Central memory CD8-positive, alpha-beta T cell (primary cell): ENCODE measurements at places on chromosomes 3 and 15.
A peak's percentile ranks its signal among the peaks of the same experiment; 100 is the strongest.

- H3K27ac ChIP-seq, result no peak overlapping the region
- DNase-seq, result no peak
- peaks cover 2% of the 10 kb centered on the region for H3K36me3 ChIP-seq
- H3K4me1 ChIP-seq, result peaks cover 59% of the 10 kb centered on the region
- no peaks in the 10 kb centered on the region for H3K27me3 ChIP-seq
- no peak overlapping the region for H3K4me3 ChIP-seq
Observed at GRCh38 chr3:177536873-177537272, 339.6 kb upstream of the TBL1XR1 start.

- H3K4me3 ChIP-seq, result no peak overlapping the region
- H3K36me3 ChIP-seq, result no peaks in the 10 kb centered on the region
- peaks cover 55% of the 10 kb centered on the region for H3K27me3 ChIP-seq
- H3K4me1 ChIP-seq, result no peaks in the 10 kb centered on the region
Observed at GRCh38 chr3:44329946-44330345, 8.6 kb upstream of the TCAIM start.

- no peak overlapping the region for H3K4me3 ChIP-seq
- DNase-seq, result no peak
- H3K27me3 ChIP-seq, result peaks cover 97% of the 10 kb centered on the region
- peaks cover 22% of the 10 kb centered on the region for H3K4me1 ChIP-seq
- H3K36me3 ChIP-seq, result peaks cover 13% of the 10 kb centered on the region
- H3K27ac ChIP-seq, result no peak overlapping the region
Observed at GRCh38 chr15:96328877-96329195, 1.7 kb upstream of the NR2F2 start.

DNA sequence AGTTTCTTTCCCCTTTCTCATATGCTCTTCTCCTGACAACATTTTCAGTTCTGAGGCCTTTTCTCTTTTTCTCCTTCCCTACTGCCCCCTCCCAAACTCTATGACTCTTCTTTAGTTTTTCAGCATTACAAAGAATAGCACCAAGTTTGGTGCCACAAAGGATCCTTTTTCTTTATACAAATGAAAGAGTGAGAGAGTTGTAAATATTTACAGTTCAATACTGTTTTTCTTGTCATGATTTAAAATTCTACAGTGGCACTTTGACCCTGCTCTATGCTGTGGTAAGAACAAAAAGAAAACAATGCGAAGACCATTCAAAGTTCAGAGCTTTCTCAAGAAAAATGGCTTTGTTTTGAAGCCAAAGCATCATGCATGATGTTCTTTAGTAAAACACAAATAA is 667.9 kb upstream of the SGO1 start:
- H3K36me3 ChIP-seq, result no peaks in the 10 kb centered on the region
- no peaks in the 10 kb centered on the region for H3K4me1 ChIP-seq
- no peak overlapping the region for H3K4me3 ChIP-seq
- H3K27me3 ChIP-seq, result no peaks in the 10 kb centered on the region
- H3K27ac ChIP-seq, result no peak overlapping the region

DNA sequence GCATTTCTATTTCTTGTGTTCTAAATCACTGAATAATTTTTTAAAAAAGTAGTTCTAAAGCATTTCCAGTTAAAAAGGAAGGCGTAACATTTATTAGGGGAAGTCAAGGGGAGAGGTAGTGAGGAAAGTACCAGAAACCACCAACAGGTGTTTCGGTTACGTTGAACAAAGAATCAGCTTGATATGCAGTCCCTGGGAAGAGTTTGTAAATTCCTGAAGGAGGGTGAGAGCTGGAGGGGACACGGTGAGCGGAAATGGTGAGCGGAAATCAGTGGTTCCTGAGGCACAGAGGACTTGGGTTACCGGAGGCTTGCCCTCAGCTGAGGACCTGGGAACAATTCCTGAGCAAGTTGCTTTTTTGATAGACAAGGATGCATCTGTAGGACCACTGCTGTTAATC is 17.8 kb downstream of the MAP2K1 start:
- DNase-seq, result no peak
- peak overlapping the region; percentile 69 for H3K27ac ChIP-seq
- H3K4me1 ChIP-seq, result peaks cover 79% of the 10 kb centered on the region
- H3K27me3 ChIP-seq, result no peaks in the 10 kb centered on the region

DNA sequence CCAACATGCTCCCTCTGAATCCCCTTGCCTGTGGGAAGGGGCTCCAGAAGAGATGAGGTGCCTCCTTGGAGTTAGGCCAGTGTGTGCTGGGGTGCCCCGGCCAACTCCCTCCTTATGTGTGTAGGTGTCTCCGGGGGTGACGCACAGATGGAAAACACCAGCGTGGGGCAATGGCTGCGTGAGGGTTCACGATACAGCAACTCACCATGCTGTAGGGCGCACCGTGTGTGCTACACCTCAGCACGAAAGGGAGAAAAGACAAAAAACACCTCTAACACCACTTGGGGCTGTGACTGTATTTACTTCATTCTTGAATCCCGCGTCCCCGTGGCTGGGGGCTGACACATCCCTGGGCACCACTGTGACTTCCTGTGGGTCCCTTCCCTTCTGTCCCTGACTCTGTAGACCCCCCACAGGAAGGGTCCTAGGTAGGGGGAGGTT is 1.6 kb upstream of the CALML4 start:
- H3K36me3 ChIP-seq, result peaks cover 3% of the 10 kb centered on the region
- no peaks in the 10 kb centered on the region for H3K27me3 ChIP-seq
- H3K4me3 ChIP-seq, result no peak overlapping the region
- H3K27ac ChIP-seq, result no peak overlapping the region

GRCh38 chr3:72462595-72463011 is 385.6 kb downstream of the SHQ1 start:
- peaks cover 37% of the 10 kb centered on the region for H3K27me3 ChIP-seq
- H3K4me1 ChIP-seq, result peaks cover 4% of the 10 kb centered on the region
- peaks cover 2% of the 10 kb centered on the region for H3K36me3 ChIP-seq
- DNase-seq, result no peak
- H3K27ac ChIP-seq, result no peak overlapping the region
- H3K4me3 ChIP-seq, result no peak overlapping the region
